CD4-positive, alpha-beta T cell treated with Interleukin-6 at 100 ng/mL for 8 hours (primary cell): ENCODE measurements at places on chromosomes 3 and 15.

- DNase-seq, result no peak
Observed at GRCh38 chr3:123920868-123921267, 36.7 kb upstream of the MYLK start.

GRCh38 chr3:159499031-159499793, 489.4 kb upstream of the IL12A start:
- DNase-seq, result no peak

- no peak for DNase-seq
Observed at GRCh38 chr3:116835658-116836057, 126.1 kb downstream of the TUSC7 start.

GRCh38 chr3:153339065-153339464, 177.0 kb downstream of the RAP2B start:
- DNase-seq, result no peak

GRCh38 chr15:75073197-75073596, 49.8 kb downstream of the PPCDC start:
- DNase-seq, result no peak

DNA sequence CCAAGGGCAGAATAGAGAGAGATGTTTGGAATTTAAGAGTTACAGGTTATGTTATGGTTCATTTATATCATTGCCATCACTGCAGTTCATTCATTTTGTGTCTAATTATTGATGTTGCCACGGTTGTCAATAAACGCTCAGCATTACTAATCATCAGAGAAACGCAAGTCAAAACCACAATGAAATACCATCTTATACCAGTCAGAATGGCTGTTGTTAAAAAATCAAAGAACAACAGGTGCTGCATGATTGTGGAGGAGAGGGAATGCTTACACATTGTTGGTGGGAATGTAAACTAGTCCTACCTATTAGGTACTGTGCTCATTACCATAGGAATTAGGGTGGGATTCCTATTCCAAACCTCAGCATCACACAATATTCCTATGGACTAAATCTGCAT, 350.5 kb downstream of the TIGIT start:
- DNase-seq, result no peak

- no peak for DNase-seq
Observed at GRCh38 chr3:141076797-141077571, 25.8 kb downstream of the SPSB4 start.

DNA sequence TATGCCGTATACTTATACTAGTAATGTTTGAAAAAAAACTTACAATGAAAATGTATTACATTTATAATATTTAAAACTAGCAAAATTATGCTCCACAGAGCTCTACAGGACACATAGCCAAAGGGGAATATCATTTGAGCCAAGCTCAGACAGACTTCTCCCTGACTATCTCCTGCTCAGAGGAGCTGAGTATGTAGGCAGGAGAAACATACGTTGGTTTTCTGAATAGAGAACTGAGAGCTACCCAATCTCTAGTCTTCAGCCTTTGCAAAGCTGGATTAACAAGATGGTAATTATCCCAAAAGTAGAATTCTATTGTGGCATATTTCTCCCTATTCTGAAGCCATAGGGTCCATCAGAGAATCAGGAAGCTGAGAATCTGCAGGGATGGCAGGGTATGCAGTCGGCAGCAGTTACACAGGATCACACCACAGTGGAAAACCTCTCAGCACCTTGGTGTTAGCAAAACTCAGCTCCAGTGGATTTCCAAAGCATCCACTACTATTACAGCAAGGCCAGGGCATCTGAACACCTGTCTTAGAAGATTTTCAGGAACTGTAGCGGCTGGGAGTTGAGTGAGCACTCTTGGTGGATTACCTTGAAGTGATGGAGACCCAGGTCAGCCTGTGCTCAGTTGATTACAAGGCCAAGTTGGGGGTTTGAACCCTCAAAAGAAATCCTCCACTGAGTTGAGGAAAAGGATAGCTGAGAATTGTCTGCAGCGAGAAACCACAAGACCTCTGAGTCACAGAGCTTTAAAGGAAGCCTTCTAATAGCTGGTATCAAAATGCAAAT, 30.1 kb downstream of the GPR15 start:
- DNase-seq, result peak; percentile 55

DNA sequence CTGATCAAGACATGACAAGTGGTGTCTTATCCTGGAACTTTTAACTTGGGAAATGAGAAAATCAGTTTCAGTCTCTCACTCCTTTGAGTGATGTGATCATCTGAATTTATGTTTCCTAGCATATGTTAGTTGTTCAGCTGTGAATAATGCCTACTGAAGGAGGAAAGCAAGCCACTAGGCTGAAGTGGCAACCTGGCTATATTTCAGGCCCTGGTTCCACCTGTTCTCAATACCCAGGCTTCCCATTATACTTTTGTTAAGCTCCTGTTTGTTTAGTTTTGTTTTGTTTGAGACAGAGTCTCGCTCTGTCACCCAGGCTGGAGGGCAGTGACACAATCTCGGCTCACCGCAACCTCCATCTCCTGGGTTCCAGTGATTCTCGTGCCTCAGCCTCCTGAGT, 243.8 kb downstream of the ALCAM start:
- no peak for DNase-seq

GRCh38 chr3:148727231-148727630, 29.5 kb downstream of the AGTR1 start:
- no peak for DNase-seq

- DNase-seq, result peak; percentile 74
Observed at GRCh38 chr15:99704444-99704838, 28.8 kb downstream of the LYSMD4 start.

GRCh38 chr3:25662736-25663320, 1.9 kb downstream of the TOP2B start:
- no peak for DNase-seq

- no peak for DNase-seq
Observed at GRCh38 chr3:151016478-151016795, 43.9 kb upstream of the CLRN1 start.

DNA sequence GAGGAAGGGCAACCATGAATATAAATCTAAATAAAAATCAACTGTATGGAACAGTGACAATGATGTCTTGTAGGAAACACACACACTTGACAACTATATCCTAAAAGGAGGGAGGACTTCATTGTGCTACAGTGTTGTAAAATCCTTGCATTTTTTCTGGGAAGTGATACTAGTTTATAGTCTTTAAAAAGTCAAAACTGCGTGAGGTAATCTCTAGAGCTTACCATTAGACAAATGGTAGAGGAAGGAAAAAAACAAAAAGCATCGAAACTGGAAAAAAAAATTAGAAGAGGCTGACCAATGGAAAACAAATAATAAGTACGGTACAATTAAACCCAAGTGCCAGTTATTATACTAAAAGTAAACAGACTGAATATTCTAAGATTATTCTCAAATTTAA, 38.7 kb downstream of the CHSY1 start:
- DNase-seq, result no peak

DNA sequence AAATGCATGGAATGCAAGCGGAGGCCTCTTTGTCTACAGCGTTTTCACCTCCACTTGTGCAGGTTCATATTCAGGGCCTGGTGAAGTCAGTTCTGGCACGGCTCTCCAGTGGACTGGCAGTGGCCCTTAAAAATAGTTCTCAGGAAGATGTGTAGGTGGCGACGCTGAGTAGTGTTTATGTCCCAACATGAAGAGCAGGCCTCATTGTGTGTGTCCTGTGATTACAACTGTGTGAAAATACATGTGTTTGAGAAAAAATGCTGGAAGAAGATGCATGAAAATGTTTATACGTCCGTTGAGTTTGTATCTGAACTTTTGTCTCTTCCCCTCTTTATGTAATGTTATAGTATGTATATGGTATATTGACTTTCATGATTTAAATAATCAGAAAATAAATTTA, 7.2 kb downstream of the LIPC start:
- DNase-seq, result peak; percentile 15
